ENCODE measurements at places on chromosomes 12 and 14.

DNA sequence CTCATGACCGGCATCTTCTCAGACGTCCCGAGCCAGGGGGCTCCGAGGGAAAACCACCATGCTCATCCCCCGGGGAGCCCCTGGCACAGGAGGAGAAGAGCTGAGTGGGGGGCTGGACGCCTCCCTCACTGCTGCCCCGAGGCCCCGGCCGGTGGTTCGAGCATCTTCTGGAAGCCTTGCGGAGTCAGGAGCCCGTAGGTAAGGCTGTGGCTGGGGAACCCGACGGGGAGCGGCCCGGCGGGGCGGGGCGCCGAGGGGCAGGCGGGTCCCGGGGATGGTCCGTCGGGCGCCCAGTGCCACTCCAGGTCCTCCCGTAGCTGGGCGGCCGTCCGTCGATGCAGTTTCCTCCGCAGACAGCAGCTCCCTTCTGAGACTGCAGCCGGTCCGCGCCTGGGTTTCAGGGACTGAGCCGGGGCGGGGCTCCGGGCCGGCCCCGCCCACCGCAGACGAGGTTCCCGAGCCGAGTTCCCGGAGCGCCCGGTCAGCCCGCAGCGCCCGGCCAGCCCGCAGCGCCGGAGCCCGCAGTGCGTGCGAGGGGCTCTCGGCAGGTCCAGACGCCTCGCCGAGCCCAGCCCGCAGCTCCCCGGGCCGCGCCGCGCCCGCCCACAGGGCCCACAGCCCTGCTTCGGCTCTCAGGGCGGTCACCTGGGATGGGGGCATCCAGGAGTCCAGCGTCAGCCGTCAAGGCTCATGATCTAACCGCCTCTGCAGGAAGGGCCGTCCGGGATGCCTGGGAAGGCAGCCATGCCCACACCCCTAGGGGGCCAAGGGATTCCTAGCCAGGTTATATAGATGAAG lies at the start of gene PGF:
Gene PGF, minus strand, starts transcription at position 369 of the 798 bp plus-strand sequence. Its CDS starts 355 bp downstream, at position 14.
- DNase-seq, result no peak

- no peak for DNase-seq
Observed at GRCh38 chr12:104750061-104750460, 208.0 kb downstream of the SLC41A2 start.

GRCh38 chr14:105856676-105857219 lies 330.4 kb downstream of the TMEM121 start:
- peak; percentile 64 for DNase-seq

DNA sequence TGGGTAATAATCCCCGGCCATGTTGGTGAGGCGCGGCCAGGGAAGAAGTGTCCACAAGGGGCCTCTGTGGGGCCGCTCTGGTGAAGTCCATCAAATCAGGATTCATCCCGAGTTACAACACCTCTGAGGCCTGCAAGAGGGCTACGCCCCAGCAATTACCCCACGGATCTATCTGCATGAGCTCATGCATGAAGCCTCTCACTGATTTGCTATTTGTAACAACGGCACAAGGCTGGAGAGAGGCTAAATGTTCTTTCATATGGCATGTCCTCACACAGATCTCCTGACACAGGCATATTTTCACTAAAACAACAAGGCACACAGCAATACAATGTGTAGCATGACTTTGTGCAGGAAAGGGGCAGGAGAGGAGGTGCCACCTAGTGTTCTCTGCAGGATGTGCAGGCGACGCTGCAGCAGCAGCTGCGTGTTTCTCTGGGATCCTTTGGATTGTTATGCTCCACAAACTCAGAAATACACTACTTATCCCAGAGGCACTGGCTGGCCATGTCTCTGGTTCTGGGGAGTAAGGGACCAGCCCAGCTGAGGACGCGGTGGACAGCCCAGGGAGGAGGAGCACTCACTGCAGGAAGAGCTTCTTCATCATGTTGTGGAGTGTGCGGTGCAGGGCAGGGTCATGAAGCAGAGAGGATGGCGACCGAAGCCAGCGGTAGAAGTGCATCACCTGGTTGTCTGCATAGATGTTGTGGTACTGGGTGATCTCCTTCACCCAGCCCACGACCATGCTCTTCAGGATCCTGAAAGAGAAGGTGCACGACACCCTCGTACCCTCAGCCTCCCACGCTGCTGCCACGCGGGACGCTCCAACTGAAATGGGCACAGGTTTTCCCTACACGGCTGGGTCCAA lies 20.2 kb downstream of the P2RX2 start:
- peak; percentile 73 for DNase-seq

GRCh38 chr14:87613881-87614280 lies 379.1 kb downstream of the GALC start:
- no peak for DNase-seq

- DNase-seq, result no peak
Observed at GRCh38 chr14:55964091-55964490, 154.1 kb upstream of the PELI2 start.

DNA sequence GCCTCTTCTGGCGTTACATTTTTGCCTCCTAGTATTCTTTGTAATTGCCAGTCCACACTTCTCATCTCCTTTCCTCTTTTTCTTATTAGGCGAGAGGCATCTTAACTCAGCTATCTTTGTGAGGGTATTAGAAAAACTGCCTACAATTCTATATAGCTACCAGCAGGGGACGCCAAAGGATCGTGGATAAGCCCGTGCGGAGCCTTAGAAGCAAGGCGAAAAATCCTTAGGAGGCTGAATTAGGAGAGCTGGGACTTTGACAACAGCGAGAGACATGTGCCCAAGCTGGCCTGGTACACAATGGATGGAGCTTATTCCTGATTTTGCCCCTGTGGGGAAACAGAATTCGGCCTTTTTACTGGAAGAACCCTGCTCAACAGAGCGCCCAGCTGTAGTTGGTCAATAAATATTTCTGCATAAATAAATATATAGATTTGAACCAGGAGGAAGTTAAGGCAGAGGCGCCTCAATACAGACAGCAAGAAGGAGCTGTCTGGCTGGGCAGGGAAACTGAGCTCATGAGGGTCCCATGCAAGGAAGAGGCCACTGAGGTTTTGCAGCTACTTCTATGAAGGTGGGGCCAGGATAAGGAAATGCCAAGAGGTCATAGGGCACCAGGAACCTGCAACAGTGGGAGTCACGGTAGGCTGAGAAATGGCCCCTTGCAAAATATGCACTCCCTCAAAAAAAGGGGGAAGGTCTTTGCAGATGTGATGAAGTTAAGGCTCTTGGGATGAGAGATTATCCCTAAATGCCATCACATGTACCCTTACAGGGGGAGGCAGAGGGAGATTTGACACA lies 14.6 kb upstream of the RBM19 start:
- no peak for DNase-seq

DNA sequence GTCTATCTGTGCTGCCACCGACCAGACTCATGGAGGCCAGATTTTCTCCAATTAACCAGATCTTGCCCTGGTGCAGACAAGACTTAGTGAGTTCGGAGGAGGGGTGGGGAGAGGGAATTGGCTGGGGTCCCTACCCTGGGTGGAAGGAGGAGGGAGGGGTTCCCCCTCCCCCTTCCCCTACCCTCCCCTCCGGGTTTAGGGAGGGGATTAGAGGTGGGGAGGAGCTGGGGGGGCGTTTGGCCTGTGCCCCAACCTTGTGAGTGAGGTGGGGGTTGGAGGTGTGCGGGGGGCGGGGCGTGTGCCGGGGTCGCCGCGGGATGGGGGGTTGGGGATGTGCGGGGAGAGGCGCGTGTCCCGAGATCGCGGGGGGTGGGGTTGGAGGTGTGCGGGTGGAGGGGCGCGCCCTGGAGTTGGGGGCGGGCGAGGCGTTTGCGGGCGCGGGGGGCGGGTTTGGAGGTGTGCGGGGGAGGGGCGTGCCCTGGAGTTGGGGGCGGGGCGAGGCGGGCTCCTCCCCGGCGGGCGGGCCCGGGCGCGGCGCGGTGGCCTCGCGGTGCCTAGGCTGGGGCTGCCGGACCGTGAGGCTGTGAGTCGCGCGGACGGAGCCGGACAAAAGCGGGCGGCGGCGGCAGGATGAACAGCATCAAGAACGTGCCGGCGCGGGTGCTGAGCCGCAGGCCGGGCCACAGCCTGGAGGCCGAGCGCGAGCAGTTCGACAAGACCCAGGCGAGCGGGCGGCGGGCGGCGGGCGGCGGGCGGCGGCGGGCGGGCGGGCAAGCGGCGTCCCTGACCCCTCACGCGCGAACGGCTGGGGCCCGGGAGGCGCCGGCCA lies at the start of gene HIP1R:
Gene HIP1R, plus strand, starts transcription at position 537 of the 829 bp plus-strand sequence. Its CDS starts 94 bp downstream, at position 631.
- DNase-seq, result peak; percentile 74

DNA sequence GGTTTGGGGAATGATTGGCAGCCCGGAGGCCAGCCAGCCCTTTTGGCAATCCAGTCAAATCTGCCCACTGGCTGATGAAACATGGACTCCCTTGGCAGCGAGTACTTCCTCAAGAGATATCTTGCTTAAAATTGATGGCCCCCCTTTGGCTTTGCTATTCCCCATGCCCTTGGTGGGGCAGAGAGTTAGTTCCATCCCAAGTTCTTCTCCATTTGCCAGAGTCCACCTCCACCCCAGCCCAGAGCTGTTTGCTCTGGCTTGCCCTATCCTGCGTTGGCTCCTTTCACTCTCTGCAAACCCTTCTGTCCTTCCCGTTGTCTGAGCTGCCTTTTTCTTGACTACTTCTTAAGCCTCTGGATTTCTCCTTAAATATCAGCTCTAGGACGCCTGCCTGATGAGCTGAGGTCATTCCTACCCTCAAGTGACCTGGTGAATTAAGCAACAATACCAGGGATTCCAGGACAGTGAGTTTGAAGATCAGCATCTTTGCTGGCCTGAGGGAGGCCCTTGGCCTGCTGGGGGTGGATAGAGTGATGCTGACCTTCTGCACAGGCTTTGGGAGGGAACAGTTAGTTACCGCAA lies 212.0 kb downstream of the CACNA1C start:
- no peak for DNase-seq

DNA sequence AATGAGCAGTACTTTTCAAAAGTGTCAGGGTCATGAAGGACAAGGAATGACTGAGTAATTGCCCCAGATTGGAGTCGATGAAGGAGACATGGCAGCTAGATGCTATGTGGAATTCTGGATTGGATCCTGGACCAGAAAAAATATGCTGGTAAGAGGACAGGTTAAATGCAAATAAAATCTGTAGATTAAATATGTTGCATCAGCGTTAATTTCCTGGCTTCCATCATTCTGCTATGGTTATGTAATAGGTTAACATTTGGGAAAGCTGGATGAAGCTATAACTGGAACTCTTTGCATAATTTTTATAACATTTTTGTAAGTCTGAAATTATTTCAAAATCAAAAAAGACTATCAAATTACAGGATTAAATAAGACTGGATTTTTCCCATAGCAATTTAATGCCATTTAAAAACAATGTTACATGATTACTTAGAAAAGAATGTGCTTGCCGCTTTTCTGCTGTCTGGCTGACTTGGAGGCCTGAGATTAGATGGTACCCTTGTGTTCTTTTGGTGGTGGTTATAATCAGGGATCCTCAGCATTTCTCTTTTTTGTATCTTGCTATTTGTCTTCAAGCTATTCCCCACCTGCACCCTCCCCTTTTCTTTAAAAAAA lies 65.1 kb downstream of the FBXW8 start:
- no peak for DNase-seq
